ENCODE measurements at places on chromosomes 6 and 20.

DNA sequence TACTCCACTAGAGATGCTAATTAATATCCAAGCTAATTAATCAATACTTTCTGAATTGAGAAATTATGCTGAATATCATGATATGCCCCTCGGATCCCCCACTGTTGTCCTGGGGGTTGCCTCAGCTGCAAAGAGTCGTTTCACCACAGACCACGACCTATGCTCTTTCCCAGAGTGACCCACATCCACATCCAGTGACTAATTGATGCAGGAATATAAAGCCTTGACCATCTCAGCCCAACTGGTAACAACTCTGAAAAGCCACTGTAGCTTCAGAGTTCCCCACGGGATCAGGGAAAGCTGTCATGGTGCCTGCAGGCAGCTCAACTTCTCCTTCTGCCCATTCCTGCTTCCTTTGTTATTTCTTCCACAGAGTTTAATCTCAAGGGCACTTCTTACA is 116.9 kb downstream of the RWDD2A start:
- peaks cover 18% of the 10 kb centered on the region for H3K4me1 ChIP-seq
- H3K4me3 ChIP-seq = no peak overlapping the region
- H3K27ac ChIP-seq = peak overlapping the region; percentile 89
- no peaks in the 10 kb centered on the region for H3K36me3 ChIP-seq
- no peak for DNase-seq

- H3K4me3 ChIP-seq = no peak overlapping the region
- H3K27me3 ChIP-seq = no peaks in the 10 kb centered on the region
- H3K27ac ChIP-seq = no peak overlapping the region
Observed at GRCh38 chr20:6305536-6305935, 182.7 kb upstream of the FERMT1 start.

DNA sequence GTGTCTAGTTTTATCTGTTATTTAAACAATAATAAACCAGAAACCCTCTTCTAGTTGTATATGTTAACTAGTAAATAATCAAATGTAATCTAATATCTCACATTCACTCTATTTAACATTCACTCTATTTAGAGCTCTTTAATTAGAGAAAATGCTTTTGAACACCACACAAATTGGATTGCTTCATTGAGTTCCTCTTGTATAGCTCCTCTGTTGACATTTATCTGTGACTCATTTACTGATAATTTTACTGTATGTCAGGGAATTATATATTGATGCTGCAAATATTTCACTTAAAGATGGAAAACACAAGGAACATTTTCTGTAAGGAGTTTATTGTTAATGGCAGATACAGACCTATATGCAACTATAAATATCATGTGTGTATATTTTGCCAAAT is 594.6 kb downstream of the COL12A1 start:
- H3K36me3 ChIP-seq = no peaks in the 10 kb centered on the region
- no peak for DNase-seq
- H3K27ac ChIP-seq = no peak overlapping the region
- H3K4me1 ChIP-seq = no peaks in the 10 kb centered on the region
- no peak overlapping the region for H3K4me3 ChIP-seq

GRCh38 chr20:25984933-25985332 is 288.3 kb upstream of the ZNF337 start:
- peaks cover 6% of the 10 kb centered on the region for H3K4me1 ChIP-seq
- H3K27ac ChIP-seq = no peak overlapping the region
- H3K36me3 ChIP-seq = peaks cover 2% of the 10 kb centered on the region
- H3K4me3 ChIP-seq = no peak overlapping the region

DNA sequence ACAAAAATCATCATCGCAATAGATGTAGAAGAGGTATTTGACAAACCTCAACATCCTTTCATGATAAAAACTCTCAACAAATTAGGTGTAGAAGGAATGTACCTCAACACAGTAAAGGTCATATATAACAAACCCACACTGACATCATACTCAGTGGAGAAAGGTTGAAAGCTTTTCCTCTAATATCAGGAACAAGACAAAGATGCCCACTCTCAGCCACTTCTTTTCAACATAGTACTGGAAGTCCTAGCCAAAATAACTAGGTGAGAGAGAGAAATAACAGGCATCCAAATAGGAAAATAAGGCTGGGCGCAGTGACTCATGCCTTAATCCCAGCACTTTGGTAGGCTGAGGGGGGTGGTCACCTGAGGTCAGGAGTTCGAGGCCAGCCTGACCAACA is 95.8 kb downstream of the ZDHHC14 start:
- H3K4me3 ChIP-seq = no peak overlapping the region
- peaks cover 10% of the 10 kb centered on the region for H3K4me1 ChIP-seq
- H3K27me3 ChIP-seq = peaks cover 5% of the 10 kb centered on the region
- no peak overlapping the region for H3K27ac ChIP-seq
- H3K36me3 ChIP-seq = no peaks in the 10 kb centered on the region
- DNase-seq = no peak

- no peaks in the 10 kb centered on the region for H3K36me3 ChIP-seq
- peak overlapping the region; percentile 76 for H3K4me3 ChIP-seq
- peak overlapping the region; percentile 86 for H3K27ac ChIP-seq
- no peaks in the 10 kb centered on the region for H3K27me3 ChIP-seq
- DNase-seq = no peak
Observed at GRCh38 chr6:30500421-30501355, 11.4 kb downstream of the HLA-E start.

DNA sequence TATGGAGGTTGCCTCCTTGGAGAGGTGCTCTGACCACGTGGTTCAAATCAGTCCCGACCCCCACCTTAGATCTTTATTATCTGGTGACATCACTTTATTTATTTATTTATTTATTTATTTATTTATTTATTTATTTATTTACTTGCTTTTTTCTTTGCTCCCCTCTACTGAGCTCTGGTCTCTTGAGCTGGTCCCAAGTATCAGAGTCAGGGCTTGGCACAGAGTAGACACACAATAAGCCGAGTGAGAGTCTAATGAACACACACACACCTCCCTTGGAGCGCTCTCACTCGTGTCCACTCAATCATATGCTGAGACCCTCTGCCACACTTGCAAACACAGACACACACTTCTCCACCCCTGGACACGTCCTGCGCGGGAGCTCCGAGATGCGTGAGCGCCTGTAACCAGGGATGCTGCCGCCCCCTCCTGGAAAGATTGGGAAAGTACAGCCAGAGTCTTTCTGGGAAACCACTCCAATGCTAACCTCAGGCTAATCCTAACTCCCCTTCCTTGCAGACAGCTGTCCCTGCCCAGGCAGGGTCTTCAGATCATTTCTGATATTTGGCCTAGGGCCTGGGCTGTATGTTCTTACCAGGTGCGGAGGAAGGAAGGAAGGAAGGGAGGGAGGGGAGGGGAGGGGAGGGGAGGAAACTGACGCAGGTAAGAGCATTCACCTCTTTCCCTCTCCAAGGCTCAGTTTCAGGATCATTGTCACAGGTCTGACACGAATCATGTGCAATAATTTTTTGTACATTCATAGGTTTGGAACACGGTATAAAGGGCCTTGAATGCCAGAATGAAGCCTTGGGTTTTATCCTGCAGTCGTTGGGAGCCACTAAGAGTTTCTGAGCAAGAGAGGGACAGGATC is 70.9 kb downstream of the STK35 start:
- peaks cover 3% of the 10 kb centered on the region for H3K4me1 ChIP-seq
- peak; percentile 34 for DNase-seq
- no peak overlapping the region for H3K4me3 ChIP-seq
- H3K27me3 ChIP-seq = peaks cover 33% of the 10 kb centered on the region
- H3K27ac ChIP-seq = no peak overlapping the region

- DNase-seq = no peak
- no peak overlapping the region for H3K27ac ChIP-seq
- no peaks in the 10 kb centered on the region for H3K36me3 ChIP-seq
- H3K27me3 ChIP-seq = peaks cover 29% of the 10 kb centered on the region
- peak overlapping the region; percentile 67 for H3K4me3 ChIP-seq
Observed at GRCh38 chr6:78910010-78910409, 42.7 kb downstream of the IRAK1BP1 start.

DNA sequence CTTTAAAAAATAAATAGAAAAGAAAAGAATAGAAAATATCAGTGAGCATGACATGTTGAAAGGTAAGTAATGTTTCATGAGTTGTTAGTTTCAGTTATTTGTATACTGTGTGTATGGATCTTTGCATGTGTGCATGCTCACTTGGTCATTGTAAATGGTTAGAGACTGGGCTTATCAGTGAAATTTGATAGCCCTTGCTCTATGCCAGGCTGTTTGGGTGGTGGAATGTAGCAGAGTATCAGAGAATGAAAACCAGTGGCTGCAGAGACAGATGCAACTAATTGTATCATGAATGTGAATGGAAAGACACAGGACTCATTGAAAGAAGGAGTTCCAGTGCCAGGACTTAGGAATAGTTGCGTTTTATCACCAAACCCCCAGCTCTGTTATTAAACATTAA is 4.2 kb downstream of the GSTA2 start:
- no peak overlapping the region for H3K27ac ChIP-seq
- H3K36me3 ChIP-seq = no peaks in the 10 kb centered on the region
- no peak overlapping the region for H3K4me3 ChIP-seq
- H3K27me3 ChIP-seq = peaks cover 54% of the 10 kb centered on the region

GRCh38 chr20:51341581-51341980 is 200.9 kb downstream of the NFATC2 start:
- peaks cover 17% of the 10 kb centered on the region for H3K27me3 ChIP-seq
- no peak overlapping the region for H3K4me3 ChIP-seq
- peaks cover 3% of the 10 kb centered on the region for H3K36me3 ChIP-seq
- no peak overlapping the region for H3K27ac ChIP-seq
- H3K4me1 ChIP-seq = peaks cover 7% of the 10 kb centered on the region
- DNase-seq = no peak

DNA sequence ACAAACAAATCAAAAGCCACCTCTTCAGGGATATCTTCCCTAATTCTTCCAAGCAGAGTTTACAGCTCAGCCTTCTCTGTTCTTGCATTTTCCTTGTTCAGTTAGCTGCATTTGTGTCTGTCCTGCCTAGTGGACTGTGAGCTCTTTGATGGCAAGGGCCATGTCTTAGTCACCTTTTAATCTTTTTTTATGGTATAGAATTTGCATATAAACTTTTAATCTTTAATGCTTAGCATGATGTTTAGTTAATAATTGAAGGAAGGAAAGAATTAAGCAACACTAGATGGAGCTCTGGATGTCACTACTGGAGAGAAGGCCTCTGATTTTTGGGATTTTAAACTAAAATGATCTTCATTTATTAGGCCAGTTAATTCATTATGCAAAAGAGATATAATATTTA is 12.1 kb downstream of the PPP2R5D start:
- no peak for DNase-seq
- no peaks in the 10 kb centered on the region for H3K36me3 ChIP-seq
- H3K4me3 ChIP-seq = no peak overlapping the region

GRCh38 chr6:114051031-114051430 is 80.1 kb upstream of the HDAC2 start:
- no peak for DNase-seq
- peaks cover 2% of the 10 kb centered on the region for H3K27me3 ChIP-seq
- no peak overlapping the region for H3K4me3 ChIP-seq

GRCh38 chr6:48113130-48113529 is 2.1 kb upstream of the PTCHD4 start:
- no peaks in the 10 kb centered on the region for H3K4me1 ChIP-seq
- H3K27ac ChIP-seq = no peak overlapping the region

GRCh38 chr6:34709386-34709785 is 12.8 kb upstream of the ILRUN start:
- DNase-seq = no peak
- H3K27me3 ChIP-seq = no peaks in the 10 kb centered on the region
- no peak overlapping the region for H3K27ac ChIP-seq
- H3K36me3 ChIP-seq = peaks cover 3% of the 10 kb centered on the region

DNA sequence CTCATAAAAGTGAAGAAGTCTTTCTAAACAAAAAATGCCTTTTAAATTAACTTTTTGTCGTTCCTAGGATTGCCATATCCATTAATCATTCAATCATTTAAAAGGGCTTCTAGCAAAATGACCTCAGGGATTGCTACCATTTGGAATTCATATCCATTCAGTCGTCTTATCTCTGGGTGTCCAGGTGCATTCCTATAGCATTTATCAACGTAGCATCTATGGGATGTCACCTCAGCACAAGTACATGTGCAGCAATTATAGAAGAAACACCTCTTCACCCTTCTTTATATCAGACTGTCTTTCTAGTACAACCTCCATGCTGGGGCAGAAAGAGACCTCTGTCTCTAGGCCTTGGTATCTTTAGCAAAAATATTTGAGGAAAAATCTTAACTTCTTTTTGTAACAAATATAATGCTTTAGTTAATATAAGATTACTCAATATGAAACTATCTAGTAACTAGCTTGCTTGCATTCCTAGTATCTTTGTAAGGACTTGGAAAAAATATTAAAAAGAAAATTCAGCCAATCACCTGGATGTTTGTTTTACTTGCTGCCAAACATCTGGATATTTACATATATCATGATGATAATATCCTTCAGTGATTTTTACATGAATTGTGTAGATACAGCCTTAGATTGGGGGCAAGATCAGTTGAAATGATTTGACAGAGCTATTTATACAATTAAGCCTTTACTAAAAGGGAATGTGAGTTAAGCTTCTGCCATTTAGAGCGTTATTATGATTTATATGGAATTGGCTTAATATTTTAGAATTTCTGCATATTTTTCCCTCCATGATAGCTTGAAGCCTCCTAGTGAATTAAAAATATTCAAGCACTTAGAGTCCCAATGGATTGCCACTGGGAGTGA is 356.8 kb downstream of the HDGFL1 start:
- no peaks in the 10 kb centered on the region for H3K36me3 ChIP-seq
- DNase-seq = no peak
- H3K4me3 ChIP-seq = no peak overlapping the region
- H3K27ac ChIP-seq = no peak overlapping the region
- no peaks in the 10 kb centered on the region for H3K27me3 ChIP-seq

- peak overlapping the region; percentile 88 for H3K27ac ChIP-seq
- peaks cover 34% of the 10 kb centered on the region for H3K4me1 ChIP-seq
- DNase-seq = no peak
- peak overlapping the region; percentile 98 for H3K4me3 ChIP-seq
- H3K36me3 ChIP-seq = peaks cover 7% of the 10 kb centered on the region
- no peaks in the 10 kb centered on the region for H3K27me3 ChIP-seq
Observed at GRCh38 chr6:10723567-10723881, 654 bp downstream of the TMEM14C start.

GRCh38 chr20:41293269-41294037 is 24.1 kb downstream of the ZHX3 start:
- DNase-seq = no peak
- no peaks in the 10 kb centered on the region for H3K27me3 ChIP-seq
- H3K4me1 ChIP-seq = no peaks in the 10 kb centered on the region
